ENCODE measurements at places on chromosomes 2 and 18.

GRCh38 chr2:132549935-132550670 is 119.9 kb downstream of the LYPD1 start:
- DNase-seq = no peak

DNA sequence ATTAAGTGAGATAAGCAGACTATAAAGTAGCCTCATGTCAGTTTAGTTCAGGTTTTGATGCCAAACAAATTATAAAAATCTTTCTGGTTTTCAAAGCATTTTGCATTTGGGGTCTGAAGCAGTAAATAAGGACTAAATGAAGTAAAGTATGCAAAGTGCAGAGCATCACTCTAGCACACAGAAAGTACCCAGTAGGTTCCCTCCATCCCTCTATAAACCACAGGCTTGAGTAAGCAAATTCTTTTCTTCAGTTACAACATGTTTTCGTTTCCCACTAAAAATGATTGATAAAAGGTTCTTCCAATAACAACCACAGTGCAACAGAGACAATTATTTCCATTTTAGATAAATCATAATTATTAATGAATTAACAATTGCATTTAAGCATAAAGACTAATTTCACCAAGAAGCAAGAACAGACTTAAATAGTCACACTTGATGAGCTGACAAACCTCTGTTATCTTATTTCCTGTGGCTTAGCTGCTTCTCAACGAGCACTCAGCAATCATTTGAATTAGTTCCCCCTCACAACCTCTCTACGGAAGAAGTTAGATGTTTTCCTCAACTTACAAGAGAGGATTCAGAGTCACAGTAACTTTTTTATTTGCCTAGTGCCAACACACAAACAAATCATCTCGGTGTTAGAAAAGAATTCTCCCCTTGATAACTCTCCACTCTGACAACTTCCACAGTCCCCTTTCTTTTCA is 249.8 kb downstream of the NBAS start:
- DNase-seq = no peak

DNA sequence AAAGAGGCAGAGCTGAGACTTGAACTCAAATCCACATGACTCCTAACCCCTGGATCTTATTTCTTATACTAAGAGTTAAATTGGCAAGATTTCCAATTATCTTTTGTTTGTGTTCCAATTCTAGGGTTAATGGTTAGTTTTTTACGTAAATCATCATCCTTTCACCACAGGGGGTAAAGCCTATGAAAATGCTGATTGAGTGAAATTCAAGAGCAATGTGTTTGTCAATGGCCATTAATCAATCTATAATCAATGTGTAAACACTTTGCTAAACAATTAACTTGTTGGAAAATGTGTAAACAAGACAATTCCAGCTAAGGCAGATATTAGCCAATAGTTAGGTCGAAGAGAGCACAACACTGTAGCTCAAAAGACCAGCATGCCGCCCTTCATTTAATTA is 376.5 kb upstream of the ACVR2A start:
- DNase-seq = no peak

DNA sequence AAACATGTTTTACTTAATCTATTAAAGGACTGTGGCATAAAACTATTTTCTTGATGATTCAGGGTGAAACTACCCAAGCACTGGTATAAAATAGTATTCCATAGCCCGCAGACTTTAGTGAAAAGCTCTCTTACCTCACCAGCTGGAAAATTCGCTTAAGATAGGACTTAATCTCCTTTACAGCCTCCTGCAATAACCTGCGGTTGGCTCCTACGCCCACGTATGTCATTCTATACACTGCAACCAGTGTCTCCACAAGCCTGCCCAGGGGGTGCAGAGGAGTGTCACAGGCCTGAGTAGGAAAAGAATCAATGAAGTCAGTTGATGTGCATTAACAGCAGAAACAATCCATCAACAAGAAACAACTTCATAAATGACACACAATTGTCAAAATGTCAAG is 11.3 kb upstream of the MPP4 start:
- DNase-seq = no peak

DNA sequence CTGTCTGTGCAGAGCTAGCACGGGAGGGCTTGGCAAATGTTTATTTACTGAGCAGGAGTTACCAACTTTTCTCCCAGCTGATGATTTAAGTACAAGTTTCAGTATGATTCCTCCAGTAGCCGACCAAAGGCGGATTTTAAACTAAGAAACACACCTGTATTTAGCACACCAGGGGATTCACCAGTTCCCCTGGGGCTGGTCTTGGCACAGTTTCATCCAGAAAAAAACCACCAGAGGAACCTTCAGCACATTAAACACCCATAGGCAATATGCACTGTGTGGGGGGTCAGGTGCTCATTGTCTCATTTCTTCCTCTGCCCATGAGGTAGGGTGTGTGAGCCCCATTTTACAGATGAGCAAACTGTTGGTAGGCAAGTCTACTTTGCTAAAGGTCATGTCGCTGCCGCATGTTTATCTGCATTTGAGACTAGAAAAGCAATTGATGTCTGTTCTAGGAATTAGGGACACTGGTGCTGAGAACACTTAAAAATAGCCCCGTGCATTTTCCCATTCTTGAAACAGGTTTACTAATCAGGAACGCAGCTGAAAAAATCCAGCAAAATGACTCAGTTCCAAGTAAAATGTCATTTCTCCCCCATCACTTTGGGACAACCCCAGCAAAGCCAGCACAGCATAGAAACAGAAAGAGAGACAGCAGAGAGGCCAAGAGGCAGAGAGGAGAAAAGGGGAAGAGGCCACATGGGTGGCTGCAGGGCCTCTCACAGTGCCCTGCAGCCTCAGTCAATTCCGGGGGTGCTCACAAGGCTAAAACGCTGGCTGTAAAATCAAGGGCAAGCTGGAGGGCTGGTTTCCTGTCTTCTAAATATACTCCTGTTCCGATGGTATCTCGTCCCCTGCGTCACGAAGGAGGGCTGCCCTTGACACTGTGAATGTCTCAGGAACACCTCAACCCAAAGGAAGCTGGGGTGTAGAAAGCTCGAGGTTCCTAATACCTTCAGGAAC is 166.8 kb upstream of the ID2 start:
- DNase-seq = peak; percentile 22

- DNase-seq = no peak
Measured at GRCh38 chr2:54610700-54611099, 112.8 kb upstream of the EML6 start.

DNA sequence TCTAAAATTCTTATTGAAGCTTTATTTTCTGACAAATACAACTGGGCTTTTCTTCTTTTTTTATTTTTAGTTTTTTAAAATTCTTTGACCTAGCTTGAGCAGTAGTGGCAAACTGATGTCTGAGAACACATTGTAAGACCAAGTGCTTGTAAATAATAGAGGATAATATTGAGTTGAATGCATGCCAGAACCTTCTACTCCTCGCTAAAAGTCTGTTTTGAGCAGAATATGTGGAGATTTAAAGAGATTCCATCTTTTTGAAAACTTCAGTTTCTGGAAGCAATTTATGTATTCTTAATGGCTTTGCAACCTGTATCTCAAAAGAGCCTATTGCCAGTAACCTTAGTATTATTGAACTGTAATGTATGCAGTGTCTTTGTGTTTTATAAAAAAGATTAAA is 148.3 kb downstream of the KCNJ3 start:
- DNase-seq = no peak

DNA sequence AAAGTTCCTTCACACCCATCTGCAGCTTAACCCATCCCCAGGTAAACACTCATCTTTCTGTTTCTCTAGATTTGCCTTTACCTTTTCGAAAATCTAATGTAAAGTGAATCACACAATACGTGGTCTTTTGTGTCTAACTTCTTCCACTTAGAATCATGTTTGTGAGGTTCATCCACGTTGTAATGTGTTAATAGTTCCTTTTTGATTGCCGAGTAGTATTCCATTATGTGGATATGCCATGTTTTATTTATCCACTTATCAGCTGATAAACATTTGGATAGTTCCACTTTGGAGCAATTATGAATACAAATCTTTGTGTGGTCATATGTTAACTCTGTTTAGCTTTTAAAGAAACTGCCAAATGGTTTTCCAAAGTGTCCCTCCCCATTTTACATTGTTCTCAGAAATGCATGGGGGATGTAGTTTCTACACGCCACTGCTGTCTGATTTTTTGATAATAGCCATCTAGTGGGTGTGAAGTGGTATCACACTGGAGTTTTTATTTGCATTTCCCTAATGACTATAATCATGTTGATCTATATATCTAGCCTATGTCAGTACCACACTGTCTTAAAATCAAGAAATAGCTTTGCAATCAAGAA is 22.3 kb downstream of the PECR start:
- no peak for DNase-seq

- DNase-seq = no peak
Measured at GRCh38 chr2:218536804-218537494, 31.2 kb downstream of the USP37 start.
